ENCODE measurements at places on chromosomes 13 and 19.
A peak's percentile ranks its signal among the peaks of the same experiment; 100 is the strongest.

GRCh38 chr13:35884211-35884760 is 246.9 kb downstream of the DCLK1 start:
- DNase-seq = no peak

DNA sequence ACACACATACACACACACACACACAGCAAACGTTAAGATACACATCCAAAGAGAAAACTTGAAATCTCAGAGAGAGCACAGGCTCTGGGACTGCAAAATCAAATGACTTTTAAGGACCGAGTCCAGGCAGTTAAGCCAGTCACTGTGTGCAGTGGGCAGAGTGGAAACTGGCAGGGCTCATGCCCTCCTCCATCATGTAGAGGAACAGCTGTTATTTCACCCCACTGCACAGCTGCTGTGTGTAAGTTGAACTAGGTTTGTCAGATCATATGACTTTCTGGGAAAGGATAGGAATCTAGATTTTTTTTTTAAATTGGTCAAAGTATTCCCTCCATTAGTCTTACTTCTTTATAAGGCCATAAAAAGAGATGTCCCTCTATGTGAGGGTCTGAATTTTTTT is 1002.1 kb downstream of the UQCRFS1 start:
- DNase-seq = no peak

GRCh38 chr13:27374126-27374613 is 50.2 kb upstream of the GTF3A start:
- DNase-seq = no peak

GRCh38 chr19:29084266-29084665 is 128.7 kb downstream of the UQCRFS1 start:
- no peak for DNase-seq

DNA sequence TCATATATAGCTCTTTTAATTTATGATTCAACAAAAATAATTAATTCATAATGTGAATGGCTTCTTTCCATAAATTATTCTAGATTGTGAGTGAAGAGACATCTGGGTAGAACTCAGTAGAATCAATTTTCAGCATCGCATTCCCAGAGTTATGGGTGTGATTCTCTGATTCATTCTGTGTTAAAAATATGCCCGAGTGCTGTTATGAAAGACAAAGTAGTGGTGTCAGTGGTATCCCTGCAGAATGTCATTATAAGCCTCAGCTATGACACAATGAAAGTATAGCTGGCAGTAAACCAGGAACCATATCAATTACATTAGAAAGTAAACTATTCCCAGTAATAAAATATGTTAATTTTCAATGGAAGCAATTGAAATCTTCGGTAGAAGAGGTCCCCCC is 480.5 kb upstream of the SLITRK1 start:
- DNase-seq = no peak

GRCh38 chr13:51453207-51453958 is 547 bp upstream of the INTS6 start:
- DNase-seq = peak; percentile 83

- DNase-seq = no peak
Observed at GRCh38 chr19:28492621-28493020, 720.3 kb downstream of the UQCRFS1 start.

Data from activated naive CD8-positive, alpha-beta T cell treated with anti-CD3 and anti-CD28 coated beads, Interleukin-2, amount 50 U/mL, for 24 hours (primary cell).